ENCODE measurements at places on chromosomes 6 and 20.
A peak's percentile ranks its signal among the peaks of the same experiment; 100 is the strongest.

- peak; percentile 38 for DNase-seq
These were observed 374.4 kb downstream of the UTRN start for GRCh38 chr6:144659202-144660182.

DNA sequence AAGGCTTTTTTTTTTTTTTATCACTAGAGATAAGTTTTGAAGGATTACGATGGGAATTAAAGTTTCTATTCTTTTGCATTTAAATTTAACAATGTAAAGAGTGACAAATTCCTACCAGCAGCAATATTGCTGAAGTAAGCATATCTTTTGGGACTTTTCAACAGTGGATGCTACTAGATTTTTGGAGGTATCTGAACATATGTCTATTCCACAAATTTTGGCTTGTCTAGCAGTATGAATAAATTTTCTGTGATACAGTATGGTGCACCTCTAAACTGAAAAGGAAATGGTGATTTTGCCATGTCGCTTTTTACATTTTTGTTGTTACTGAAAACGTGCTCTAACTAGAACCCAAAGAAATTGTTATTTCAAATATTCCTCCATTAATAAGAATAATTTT, 368.3 kb upstream of the MANEA start:
- DNase-seq: no peak

- no peak for DNase-seq
These were observed 12.1 kb downstream of the SSR1 start for GRCh38 chr6:7300926-7301325.

DNA sequence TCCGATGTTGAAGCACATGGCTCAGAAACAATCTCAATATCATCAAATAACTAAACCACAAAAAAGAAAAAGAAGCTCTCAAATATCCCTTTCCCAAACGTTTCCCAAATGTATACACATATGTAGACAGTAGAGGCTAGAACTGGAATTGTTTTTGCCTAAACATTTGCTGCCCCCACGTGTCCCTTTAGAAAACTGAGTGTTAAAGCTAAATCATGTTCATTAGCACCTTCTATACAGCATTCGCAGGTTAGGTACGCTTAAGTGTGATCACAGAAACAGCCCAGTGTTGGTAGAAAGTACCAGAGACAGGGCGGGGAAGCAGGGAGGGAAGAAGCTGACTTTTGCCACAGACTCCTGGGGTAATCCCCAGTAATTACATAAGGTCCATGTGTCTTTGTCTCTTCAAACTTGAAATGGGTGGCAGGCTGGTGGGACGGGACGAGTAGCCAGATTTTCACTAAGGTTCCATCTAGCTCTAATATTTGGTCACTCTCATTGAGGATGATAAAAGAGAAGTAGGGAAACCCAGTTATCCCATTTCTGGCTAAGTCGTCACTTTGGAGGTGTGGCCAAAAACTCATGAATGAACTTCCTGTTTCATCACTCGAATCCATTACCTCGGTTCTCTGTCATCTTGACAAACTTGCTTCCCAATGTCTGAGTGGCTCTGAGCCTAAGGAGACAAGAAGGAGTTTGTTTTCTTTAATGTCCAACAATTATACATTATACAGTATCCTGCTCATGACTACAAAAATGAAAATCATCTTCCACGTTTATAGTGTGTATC, 15.0 kb upstream of the TFAP2A start:
- DNase-seq: no peak

DNA sequence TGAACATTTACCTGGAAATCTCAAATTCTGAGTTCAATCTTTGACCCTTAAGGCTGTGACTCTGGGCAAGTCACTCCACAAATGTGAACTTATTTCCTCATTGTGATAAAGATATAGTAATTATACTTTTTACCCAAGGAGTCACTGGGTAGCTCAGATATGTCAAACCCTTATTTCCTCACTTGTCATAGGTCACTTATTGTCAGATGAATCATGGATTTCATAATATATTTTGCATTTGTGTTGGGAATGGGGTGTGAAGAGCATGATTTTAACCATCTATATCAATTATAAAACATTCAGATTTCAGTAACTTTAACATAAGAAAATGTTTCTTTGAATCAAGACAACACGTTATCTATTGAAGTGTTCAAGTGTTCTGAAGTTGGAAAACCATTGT, 3.7 kb upstream of the CARMIL1 start:
- no peak for DNase-seq

- DNase-seq: no peak
These were observed 4.9 kb downstream of the GLYATL3 start for GRCh38 chr6:49504666-49505065.

DNA sequence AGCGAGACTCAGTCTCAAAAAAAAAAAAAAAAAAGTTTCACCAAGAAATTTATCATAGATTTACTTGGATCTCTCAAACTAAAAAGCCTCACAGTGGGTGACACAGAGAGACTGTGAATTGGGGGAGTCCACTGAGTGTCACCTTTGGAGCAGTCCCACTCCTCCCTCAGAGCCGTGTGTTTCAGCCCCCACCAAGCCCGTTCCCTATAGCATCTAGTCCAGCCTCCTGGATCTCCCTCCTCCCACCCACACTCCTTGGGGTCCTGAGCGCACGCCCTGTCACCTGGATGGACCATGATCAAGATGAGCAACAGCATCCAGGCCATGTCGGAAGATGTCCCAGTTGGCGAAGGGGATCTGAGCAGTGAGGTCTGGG, 422 bp downstream of the NCR3 start:
- no peak for DNase-seq

All from HuH-7 (cell line).